ENCODE measurements at places on chromosomes 7 and 10. TPM values are rescaled to one million over a fixed set of nuclear protein-coding genes. Genes with fewer than 3 reads are reported as not detected.
A peak's percentile ranks its signal among the peaks of the same experiment; 100 is the strongest.

The WDR86 gene
- not detected for total RNA-seq

GRCh38 chr7:150476819-150477631, 26.6 kb downstream of the GIMAP8 start:
- no peak for DNase-seq
- H3K27me3 ChIP-seq = no peaks in the 10 kb centered on the region
- H3K36me3 ChIP-seq = no peaks in the 10 kb centered on the region
- H3K4me3 ChIP-seq = no peak overlapping the region
- H3K27ac ChIP-seq = no peak overlapping the region
- H3K4me1 ChIP-seq = no peaks in the 10 kb centered on the region

DNA sequence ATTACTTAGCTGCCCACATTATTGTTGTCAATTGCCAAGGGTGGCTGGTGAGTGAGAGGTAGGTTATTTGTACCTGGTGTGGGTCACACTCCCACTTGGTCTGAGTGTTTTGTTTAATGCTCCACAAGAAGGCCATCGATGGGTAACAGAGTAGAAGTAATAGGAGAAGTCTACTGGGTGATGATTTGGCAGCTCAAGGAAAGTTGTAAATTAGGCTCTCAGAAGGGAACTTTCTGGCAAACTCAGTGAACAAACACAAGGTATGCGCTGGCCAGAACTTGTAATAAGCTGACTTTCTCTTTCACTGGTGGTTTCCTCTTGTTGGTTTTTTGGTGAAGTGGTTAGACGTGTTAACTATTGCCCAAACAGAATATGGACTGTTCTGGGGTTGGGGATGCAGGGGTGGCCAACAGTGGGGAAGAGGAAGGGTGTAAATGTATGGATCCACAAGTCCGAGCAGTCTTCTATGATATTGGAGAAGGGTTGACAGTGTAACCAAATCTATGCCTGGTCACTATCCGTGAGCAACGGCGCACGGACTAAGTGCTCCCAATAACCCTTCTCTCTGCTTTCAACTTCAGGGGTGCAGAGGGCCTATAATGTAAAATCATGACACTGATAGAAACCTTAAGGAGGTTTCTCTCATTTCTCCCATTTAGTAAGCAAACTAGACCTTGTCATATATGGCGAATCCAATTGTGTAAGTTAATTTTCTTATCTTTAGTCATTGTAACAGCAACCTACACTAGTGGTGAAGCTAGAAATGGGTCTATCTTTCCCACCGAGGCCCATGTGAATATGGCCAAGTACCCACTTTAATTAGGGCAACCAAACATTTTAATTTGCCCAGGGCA, 212.8 kb downstream of the PTEN start:
- H3K36me3 ChIP-seq = no peaks in the 10 kb centered on the region
- H3K27me3 ChIP-seq = no peaks in the 10 kb centered on the region
- peaks cover 9% of the 10 kb centered on the region for H3K4me1 ChIP-seq
- H3K4me3 ChIP-seq = peak overlapping the region; percentile 26
- peak overlapping the region; percentile 19 for H3K27ac ChIP-seq

DNA sequence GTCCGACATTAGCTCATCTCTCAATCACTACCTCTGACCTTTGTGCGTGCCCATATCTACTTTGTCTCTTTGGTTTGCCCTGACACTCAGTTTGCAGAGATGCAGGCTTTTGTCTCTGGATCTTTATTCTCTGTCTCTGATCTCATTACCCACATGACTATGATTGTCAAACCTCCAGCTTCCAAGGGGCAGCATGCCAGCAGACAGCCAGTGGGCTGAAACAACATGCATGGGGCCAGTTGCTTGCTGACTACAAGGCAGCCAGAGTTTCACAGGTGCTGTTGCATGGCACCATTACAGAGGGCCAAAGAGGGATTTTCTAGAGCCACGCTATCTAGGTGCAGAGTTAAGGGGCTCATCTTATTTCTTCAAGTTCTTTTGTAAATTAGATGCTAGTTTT, 146.2 kb downstream of the SPAG6 start:
- H3K4me1 ChIP-seq = no peaks in the 10 kb centered on the region
- no peak overlapping the region for H3K4me3 ChIP-seq
- H3K36me3 ChIP-seq = no peaks in the 10 kb centered on the region
- H3K27me3 ChIP-seq = no peaks in the 10 kb centered on the region
- no peak overlapping the region for H3K27ac ChIP-seq
- no peak for DNase-seq
